Muscle of arm (tissue), 14 donors: ENCODE measurements at places on chromosomes 12 and 14.

DNA sequence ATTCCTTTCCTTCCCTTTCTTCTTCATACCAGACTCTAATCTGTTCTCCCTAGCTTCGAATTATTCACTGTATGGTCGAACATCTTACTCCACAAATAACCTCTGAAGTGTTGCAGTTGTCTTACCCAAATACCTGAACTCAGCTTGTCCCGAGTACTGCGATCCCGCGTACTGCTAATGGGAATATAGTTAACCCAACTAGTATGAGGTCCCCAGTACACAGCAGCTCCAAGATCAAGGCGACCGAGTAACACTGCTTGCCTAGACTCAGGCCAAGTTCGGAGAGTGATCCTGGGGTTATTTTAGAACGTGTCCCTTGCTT is 462 bp upstream of the ETNK1 start:
- no peak for DNase-seq

- DNase-seq = no peak
Measured at GRCh38 chr14:72366619-72367018, 434.4 kb downstream of the RGS6 start.

DNA sequence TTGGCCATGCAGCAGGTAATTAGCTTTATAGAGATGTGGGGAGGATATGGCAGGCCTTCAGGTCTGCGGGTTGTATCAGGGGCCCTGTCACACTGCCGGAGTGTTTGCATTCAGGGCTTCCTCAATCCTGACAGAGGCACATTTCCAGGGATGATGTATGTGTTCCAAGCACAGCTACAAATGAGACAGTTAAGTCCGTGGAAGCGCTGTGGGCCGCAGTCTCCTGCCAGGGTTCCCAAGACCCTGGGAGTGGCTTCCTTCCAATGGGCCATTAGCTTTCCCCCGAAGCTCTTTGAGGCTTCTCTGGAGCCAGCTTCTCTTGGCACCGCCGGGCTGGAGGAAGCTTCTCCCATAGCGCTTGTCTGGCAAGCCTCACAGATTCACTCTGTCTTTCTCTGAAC is 1524.7 kb upstream of the TMEM132C start:
- DNase-seq = peak; percentile 68

- DNase-seq = no peak
Measured at GRCh38 chr14:93749076-93749420, 39.2 kb downstream of the PRIMA1 start.

DNA sequence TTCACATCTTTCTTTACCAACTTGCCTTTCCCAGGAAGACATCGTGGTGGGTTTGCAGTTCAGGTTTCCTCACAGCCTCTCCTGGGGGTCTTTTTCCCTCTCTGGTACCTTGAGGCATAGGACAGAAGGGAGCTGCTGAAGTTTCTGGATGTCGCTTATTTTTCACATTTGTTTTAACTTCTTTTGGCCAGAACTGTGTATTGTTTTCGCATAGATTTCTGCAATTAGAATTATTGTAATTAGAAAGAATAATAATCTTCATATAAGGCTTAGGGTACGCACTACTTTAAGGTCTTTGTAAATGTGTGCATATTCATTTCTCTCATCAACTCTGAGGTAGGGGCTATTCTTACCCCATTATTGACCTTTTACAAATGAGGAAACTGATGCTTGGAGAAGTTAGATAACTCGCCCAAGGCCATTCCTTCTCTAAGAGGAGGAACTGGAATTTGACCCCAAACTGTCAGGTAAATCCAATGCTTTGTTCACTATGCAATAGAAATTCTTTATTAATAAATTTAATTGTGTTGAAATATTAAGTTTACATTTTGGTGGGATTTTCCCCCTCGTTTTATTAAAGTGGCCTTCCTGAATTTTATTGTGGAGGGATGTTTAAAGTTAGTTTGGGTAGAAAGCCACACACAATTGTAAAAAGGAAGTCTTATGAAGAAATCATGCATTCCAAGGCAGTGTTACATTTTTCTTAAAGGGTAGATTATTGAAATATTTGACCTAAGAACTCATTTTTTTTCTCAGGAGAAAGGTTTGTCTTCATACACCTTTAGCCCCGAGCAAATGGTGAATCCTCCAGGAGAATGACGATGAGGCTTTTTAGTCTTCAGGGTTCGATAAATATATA is 12.1 kb upstream of the SLC38A2 start:
- DNase-seq = no peak

GRCh38 chr12:20390846-20391245 is 22.5 kb downstream of the PDE3A start:
- DNase-seq = no peak

- DNase-seq = no peak
Measured at GRCh38 chr12:46535376-46535775, 162.8 kb upstream of the SLC38A2 start.

GRCh38 chr12:110508071-110508586 is 6.0 kb downstream of the RAD9B start:
- no peak for DNase-seq

DNA sequence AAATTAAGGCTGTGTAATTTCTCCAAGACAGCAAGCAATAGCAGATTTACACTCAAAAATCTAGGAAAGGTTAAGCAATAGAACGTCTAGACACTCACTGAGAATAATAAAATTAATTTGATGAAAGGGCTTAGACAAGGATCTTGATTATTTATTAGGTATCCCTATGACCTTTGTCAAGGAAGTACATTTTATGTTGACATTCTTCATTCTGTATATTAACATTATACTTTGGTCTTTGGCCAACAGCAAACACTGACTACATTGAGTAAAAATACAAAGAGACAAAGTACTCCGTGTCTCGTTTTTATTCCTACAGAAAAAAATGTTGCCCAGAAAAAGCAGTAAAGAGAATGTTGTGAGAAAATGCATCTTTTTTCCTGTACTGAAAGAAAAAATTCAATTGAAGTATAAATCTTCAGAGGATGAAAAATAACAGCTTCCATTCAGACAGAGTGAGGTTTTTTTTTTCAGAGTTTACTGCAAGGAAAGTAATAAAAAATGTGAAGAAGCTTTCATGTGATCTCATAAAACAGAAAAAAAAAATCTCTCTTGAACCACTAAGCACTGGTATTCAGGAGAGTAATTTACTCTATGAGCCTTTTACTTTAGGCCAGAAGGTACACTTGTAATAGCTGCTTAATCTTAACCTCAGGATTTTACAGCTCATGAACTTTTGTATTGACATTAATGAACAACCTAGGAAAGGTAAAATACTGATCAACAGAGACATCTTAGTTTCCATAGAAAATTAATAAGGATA is 605.0 kb downstream of the FSCB start:
- no peak for DNase-seq

- DNase-seq = no peak
Measured at GRCh38 chr12:68387338-68387737, 55.2 kb upstream of the MDM1 start.

DNA sequence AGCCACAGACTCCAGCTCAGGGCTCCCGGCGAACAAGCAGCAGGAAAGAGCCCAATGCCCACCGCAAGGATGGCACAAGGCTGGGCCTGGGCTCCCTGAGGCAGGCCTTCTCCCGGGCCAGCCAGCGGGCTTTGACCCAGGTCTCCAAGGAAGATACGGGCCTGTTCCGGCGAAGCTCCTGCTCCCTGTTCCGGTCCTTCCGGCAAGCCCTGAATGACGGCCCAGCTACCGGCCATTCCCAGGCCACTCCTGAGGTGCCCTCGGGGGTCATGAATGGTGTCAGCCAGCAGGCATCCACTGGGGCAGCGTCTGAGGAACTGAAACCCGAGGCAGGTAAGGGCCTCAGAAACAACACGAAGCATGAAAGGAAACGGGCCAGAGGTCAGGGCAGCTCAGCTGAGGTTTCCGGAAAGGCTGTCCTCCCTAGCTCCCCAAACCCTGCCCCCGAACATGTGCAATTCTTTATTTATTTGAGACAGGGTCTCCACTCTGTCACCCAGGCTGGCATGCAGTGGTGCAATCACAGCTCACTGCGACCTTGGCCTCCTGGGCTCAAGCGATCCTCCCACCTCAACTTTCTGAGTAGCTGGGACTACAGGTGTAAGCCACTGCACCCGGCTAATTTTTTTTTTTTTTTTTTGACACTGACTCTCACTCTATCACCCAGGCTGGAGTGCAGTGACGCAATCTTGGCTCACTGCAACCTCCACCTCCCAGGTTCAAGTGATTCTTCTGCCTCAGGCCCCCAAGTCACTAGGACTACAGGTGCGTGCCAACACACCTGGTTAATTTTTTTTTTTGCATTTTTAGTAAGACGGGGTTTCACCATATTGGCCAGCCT is 6.0 kb downstream of the EXOC3L4 start:
- no peak for DNase-seq

DNA sequence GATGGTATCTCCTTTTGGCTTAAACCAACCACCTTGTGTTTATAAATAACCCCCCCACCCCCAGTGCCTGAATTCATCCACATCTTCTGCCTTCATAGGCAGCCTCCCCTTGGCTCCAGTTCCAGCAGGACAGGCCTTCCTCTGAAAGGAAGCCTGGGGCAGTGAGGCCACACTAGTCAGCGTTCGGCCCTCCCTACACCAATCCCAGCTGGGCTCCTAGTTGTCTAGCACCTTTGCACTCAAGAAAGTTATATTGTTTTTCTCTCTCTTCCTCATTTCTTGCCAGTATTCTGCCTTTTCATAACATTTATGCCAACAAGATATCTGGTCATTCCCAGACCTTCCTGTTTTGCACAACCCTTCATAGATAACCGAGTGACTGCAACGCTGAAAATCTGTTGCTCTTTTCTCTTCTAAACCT is 73.1 kb upstream of the ACTN1 start:
- DNase-seq = no peak

DNA sequence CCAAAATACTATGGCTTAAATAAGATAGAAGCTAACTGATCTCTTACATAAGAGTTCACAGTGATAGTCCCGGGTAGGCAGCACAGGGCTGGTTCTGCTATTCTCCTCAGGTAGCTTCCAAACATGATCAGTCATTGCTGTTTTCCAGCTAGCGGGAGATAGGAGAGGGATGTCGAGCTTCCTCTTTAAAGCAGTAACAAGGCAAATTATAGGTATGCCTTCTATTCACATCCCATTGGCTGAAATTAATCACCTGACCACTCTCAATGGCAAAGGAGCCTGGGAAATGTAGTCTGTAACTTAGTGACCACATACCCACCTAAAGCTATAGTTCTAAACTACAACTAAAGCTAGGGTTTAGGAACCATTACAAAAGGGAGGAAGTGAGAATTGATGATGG is 34.5 kb upstream of the VRK1 start:
- peak; percentile 27 for DNase-seq

GRCh38 chr14:79630288-79630960 is 580.9 kb downstream of the DIO2 start:
- DNase-seq = no peak

DNA sequence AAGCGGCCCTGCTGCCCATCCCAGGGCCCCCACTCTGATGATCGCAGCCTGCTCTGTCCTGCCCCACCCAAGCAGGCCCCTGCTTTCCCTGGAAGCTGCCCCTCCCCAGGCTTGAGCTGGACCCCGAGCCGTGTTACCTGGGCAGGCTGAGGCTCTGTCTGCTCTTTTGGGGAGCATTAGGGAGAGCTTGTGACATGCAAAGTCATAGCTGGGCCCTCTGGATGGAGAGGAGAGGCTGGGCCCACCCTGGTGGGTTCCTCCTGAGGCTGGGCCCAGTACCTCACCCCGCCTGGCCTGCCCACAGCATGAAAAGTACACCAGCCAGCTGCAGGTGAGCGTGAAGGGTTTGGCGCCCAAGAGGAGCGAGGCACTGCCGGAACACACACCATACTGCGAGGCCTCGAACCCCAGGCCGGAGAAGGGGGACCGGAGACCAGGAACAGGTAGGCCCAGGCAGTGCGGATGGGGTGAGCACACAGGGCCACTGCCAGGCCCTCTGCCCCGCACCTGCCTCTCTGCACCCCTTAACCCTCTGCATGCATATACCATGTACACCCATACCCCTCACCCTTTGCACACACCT is 15.0 kb downstream of the CEP170B start:
- no peak for DNase-seq

DNA sequence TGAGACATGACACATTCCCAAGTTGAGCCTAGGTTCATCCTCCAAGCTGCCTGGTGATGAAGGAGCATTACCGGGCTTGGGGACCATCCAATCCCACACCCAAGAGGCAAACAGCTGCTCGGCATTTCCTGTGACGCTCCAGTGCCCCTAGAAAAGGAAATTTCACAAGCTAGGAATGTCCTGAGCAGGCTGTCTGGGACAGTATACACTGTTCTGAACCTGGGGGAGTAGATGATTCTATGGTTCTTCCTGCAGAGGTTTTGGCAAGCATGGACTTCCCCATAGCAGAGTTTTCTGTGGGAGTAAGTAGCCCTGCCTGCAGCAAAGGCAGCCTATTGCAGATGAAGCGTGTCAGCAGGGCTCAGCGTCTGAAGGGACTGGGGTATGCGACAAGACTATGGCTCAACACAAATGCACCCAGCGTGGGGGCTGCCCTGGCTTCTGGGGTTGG is 47.4 kb upstream of the SRSF5 start:
- no peak for DNase-seq

- no peak for DNase-seq
Measured at GRCh38 chr14:20381341-20381740, 32.0 kb downstream of the TEP1 start.

DNA sequence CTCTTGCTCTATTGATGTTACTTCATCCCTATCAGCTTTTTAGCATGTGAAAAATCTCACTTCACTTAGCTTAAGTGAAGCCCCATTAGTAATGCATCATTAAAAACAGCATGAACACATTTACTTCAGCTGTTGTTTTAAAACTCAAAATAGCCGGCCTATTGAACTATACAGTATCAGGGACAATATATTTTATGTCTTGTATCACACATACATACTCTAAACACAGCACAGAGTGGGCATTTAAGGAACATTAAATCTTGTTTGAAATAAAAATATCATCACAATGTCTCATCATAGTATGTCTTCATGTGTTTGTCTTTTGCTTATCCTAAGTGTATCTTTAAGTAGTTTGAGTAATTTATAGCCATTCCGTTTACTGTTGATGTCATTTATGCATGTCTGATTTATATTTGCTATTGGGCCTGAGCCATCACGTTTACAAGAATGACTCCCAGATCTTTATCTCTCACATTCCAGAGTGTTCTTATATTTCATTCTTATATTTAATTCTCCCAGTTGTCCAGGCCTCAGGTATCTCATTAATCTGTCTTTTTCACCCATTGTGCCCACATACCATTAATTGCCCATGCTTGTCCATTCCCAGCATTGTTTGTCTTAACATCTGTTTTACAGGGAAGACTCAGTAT is 57.5 kb downstream of the ARHGAP5 start:
- DNase-seq = no peak

DNA sequence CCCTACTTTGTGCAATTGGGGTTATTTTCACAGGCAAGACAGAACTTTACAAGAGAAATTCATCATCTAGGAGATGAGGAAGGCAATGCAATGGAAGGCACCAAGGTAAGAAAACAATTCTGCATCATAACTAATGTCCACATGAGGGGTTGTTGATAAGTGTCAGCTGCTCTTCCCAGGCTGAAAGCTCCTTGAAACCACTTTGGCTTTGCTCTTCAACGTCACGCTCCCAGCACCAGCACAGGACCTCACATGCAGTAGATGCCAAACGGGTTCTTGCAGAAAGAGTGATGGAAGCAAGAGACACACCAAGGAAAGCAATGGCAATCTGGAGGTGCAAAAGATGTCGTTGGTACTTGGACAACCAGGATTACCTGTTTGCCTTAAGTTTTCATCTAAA is 485.5 kb downstream of the BCL11B start:
- DNase-seq = no peak

- no peak for DNase-seq
Measured at GRCh38 chr12:99847936-99848335, 136.8 kb downstream of the ANKS1B start.
